Anterior cingulate cortex (tissue), 58 donors: ENCODE measurements at places on chromosomes 7 and 10.

DNA sequence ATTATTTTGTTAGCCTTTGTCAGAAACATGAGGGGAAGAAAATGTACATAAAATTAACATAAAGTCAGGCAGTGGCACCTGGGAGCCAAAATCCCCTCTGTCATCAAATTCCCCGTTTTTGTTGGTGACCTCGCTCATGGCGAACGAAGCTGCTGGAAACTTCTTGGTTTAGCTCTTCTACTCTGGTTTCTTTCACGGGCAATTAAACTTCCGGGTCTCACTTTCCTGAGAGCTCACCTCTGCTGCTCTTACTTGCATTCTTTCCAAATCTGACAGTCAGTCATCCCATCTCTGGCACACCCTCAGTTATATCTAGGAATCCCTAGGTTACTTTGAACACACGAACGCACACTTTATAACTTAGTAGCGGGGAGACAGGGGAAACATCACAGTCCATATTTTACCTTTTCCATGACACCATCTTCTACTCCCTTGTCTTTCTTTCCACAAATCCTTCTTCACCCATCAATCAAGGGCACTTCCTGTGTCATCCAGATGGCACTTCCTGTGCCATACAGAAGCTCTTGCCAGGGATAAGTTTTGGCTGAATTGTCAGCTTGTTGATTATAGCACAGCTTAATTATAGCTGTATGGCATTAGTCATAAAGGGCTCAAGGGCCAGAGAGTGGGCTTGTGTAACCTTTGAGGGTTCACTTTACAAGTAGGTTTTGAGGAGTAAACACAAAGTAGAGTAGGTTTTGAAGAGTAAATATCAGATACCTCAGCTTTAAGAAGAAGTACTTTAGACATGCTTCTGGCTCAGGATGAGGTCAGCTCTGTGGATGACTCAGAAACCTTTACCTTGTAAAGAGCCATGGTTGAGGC lies 105.1 kb downstream of the GATA3 start:
- no peak for DNase-seq

DNA sequence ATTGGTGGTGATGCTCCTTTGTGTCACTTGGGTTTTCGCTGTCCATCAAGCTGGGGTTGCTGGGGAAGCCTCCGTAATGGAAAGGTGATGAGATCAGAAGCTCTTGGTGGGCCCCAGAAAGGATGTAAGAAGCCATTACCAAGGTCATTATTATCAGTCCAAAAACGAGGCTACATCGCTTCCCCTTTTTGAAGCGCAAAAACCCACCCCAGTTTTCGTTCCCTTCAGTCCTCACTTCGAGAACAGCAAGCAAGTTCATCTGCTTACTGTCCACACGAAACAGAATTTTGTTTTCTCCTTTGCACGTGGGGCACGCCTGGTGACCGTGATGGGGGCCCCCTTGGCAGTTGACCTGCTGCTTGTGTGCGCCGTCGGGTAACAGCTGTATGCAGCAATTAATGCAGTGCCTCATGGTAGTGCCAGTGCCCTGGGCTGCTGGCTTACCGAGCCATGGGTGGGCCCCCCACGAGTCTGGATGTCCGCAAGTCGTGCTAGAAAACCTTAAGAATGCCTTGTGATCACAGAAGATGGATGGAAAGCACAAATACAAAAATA lies 47.5 kb downstream of the CHST15 start:
- no peak for DNase-seq

GRCh38 chr7:116021237-116021636 lies 9.3 kb downstream of the TFEC start:
- no peak for DNase-seq

DNA sequence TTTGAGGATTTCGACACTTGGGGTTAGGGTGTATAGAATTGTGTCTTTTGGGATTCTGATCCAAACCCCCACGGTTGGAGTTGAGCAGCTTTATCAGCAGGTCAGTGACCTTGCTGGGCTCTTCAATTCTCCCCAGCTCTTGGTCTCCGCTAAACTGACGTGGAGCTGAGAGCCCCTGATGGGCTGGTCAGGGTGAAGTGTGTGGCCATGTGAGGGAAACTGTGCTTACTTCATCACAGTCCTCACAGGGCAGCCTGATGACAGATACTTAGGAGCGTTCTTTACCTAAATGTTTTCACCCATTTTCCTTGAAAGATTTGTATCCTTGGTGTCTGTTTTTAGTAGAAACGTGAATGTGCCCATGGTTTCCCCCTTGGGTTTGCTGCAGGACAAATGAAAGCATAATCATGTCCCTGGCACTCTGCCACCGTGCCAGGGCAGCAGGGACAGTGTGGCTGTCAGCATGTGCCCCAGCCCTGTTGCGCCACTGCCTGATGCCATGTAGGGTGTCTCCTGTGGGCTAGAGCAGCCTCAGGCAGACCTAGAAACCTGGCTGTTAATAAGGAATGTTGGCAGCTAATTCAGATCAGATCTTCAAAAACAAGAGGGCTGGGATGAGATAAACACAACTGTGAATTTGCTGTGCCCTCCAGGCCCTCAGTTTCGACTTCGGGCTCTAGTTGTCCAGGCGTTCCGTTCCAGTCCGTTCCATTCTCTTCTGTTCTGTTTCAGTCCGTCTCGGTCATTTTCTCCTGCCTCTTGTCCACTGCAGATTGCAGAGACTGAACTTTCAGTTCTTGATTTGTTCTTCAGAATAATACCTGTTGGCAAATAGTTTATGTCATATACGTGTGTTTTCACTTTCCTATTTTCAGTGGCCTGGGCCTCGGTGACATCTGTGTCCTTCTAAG lies 96.8 kb downstream of the TRRAP start:
- DNase-seq = no peak

DNA sequence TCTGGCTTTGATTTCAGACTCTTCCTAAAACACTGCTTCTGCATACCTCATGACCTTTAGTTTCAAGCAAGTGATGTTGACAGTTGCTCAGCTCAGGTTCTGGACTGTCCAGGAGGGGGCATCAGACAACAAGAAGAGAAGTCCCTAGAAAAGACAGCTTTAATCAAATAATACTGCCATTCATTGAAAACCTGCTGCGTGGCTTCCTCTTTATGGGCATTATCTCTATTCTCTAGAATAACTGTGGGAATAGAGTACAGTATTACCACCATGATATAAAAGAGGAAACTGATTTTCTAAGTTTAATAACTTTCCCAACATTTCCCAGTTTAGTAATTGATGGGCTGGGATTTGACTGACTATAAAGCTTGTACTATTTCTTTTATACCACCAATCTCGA lies 170.4 kb downstream of the SNX13 start:
- no peak for DNase-seq

- no peak for DNase-seq
Measured at GRCh38 chr7:79046061-79046460, 407.4 kb downstream of the MAGI2 start.
